D721Med (cell line): ENCODE measurements at places on chromosomes 7 and 10.

GRCh38 chr10:58512491-58513187 is at the start of gene BICC1:
Gene BICC1, plus strand, starts transcription at chr10:58512872. Its CDS starts 272 bp downstream, at chr10:58513144.
- DNase-seq: peak; percentile 33

DNA sequence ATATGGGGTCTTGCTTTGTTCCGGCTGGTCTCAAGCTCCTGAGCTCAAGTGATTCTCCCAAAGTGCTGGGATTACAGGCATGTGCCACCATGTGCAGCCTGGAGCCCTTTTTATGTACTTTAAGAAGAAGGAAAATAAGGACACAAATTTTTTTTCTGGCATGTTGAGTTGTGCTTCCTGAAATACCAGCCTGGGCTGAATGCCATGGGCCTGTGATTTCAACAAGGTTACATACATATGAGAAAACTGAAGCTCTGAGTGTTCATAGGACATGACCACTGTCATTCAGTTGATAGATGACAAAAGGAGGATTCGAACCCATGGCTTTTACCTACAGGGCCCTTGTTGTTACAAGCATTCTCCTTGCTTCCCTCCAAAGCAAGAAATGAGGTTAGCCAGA is 36.1 kb downstream of the ST8SIA6 start:
- no peak for DNase-seq

DNA sequence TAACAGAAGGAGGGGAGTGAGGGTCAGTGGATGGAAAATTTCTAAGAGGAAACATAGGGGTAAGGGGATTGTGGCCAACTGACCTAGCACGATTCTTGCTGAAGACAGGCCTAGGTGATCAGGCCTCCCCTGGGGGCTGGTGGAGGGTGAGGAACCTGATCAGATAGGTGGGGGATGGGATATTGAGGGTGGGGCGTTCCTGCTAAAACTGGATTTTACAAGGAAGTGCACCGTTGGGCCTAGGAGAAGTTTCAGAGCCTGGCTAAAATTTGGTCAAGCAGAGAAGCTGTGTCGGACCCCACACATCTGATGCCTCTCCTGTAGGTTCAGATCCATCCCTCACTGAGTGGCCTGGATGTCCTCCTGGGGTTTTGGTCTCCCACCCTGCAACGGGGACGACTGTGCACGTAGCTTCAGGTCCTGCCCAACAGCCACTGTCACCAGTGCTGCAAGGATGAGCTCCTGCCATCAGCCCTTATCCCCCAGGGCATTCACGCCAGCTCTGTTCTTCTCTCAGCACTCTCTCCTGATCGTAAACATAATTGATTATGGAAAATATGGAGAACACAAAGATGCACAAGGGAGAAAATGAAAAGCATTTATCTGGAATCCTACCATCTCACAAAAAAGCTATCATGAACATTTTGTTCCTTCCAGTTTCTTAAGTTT is 89.9 kb downstream of the ADCY1 start:
- no peak for DNase-seq

DNA sequence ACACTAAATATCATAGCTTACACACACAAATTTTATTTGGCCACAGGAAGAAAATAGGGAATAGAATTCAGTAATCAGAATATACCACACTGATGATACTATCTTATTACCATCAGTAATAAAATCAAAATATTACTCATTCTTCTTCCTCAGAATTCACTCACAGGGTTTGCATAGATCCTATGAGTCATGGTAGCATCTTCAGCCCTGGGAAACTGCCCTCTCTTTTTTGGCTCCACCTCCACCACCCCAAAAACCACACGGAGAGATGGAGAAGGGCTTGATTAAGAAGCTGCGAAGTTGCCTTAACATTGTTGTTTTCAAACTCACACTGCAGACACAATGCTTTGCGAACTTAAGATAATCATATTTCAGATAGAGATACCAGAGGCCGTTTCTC is 154.1 kb upstream of the AHR start:
- no peak for DNase-seq

DNA sequence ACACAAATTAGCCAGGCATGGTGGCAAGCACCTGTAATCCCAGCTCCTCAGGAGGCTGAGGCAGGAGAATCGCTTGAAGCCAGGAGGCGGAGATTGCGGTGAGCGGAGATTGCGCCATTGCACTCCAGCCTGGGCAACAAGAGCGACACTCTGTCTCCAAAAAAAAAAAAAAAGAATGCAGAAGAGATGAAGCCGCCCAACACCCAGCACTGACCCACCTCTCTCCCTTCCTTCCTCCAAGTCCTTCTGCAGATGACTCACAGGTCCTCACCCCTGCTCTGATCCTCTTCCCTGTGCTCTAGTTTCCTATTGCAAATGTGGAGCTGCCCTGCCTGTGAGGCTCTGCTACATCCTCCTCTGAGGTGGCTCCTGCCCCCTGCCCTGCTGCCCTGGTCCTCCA is 22.0 kb upstream of the OPALIN start:
- DNase-seq: no peak

DNA sequence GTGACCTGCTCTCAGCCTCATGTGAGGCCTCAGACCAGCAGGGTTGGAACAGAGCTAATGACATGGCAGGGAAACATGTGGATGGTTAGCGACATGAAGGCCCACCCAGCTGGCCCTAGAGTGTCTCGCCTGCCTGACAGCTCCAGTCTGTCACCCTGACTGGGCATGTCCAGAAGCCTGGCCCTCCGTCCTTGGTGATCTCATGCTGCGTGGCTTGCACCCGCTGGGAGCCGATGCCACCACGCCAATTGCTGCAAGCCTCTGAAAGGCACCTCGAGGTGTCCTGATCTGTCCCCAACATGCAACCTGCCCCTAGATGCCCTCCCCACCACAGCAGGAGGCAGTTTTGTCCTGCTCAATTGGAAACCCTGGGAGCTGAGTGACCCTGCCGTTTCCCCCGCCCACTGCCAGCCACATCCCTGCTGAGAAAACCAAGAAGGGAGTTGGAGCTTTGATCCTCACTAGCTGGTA is 27.8 kb upstream of the RET start:
- no peak for DNase-seq

DNA sequence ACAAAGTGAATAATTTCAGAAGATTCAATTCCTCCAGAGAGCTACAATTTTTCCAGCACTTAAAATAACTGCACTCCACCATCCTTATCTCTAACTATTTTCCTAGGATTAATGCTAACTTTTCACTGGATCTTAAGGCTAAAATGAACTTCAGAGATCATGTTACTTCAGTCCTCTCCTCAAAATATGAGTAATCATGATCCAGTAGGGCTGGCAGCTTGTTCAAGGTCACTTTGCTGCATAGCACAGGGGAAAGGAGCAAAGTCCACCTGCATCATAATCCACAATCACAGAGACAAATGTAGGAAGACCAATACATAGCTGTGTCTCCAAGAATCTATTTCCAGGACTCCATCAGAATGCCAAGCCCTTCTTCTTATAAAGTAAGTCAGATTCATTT is 150.3 kb downstream of the LRRTM3 start:
- no peak for DNase-seq

DNA sequence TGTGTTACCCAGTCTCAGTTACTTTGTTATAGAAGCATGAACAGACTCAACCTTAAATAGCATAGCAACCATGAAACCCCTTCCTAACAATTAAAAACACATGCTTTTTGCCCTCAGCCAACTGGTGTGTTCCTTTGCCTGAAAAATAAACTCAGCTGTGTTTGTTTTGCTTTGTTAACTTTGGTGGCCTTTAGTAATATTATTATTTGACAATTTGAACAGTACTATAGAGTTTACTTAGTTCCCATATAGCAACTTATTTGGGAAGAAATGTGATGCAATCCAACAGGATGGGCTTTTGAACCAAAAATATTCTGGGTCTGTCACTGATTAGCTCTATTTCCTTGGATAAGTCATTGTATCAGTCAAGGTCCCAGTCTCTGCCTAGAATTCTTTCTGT is 22.5 kb upstream of the MKLN1 start:
- DNase-seq: no peak

- no peak for DNase-seq
These were observed 87.3 kb downstream of the CCSER2 start for GRCh38 chr10:84415539-84416244.

GRCh38 chr7:118420888-118421287 is 196.4 kb downstream of the ANKRD7 start:
- DNase-seq: no peak

DNA sequence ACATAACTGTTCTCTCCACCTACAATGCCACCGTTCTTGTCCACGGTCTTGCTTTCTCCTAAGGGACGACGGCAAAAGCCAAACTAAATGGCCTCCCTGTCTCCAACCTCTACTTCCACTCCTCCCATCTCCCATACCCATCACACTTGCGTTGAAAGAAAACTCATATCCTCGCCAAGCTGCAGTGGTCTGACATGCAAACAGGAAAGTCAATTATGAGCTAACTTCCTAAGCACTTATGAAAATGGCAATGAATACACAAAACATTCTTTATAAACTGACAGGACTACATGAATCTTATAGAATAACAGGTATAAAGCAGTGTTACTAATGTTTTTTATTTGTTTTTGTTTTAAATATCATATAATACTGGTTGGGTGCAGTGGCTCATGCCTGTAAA is 46.4 kb downstream of the TYW1B start:
- DNase-seq: no peak

- no peak for DNase-seq
These were observed 342.9 kb downstream of the ELMO1 start for GRCh38 chr7:37105762-37106161.

DNA sequence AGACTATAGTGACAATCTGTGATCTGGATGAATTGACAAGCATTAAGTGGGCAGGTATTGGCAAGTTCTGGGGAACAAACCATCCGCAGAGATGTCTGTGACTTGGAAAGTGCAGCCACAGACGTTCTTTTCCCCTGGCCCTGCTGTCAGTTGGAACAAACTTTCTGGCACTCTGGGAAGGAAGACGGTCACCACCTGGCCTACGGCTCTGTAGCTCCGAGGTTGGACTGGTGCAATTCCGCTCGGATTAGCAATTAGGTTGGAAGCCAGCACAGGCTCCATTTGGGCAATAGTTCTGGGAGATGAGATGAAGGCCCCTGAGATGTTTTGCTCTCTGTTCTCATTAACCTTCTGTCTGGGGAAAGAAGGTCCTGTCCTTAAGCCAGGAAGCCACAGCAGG is 437.5 kb downstream of the CALN1 start:
- no peak for DNase-seq

GRCh38 chr7:159098424-159098786 is 46.3 kb downstream of the VIPR2 start:
- no peak for DNase-seq

DNA sequence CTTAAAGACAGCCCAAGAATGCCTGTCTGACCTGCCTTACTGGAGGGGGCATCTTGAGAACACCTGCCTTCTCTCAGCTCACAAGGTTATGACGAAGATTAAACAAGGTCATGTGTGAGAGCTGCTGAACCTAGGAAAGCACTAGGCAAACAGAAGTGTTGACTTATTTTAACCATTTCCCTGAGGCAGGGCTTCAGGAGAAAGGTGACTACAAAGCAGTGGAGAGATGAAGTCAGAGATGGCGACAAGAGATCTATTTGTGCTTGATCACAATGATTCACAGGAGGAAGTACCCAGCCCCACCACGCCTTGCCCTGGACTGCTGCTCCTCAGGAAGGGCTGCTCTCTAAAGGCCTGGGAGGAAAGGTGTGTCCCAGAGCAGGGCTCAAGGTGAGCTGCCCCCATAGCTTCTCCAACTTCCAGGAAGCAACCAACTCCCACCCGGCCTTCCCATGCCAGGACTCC is 27.8 kb downstream of the STN1 start:
- no peak for DNase-seq

DNA sequence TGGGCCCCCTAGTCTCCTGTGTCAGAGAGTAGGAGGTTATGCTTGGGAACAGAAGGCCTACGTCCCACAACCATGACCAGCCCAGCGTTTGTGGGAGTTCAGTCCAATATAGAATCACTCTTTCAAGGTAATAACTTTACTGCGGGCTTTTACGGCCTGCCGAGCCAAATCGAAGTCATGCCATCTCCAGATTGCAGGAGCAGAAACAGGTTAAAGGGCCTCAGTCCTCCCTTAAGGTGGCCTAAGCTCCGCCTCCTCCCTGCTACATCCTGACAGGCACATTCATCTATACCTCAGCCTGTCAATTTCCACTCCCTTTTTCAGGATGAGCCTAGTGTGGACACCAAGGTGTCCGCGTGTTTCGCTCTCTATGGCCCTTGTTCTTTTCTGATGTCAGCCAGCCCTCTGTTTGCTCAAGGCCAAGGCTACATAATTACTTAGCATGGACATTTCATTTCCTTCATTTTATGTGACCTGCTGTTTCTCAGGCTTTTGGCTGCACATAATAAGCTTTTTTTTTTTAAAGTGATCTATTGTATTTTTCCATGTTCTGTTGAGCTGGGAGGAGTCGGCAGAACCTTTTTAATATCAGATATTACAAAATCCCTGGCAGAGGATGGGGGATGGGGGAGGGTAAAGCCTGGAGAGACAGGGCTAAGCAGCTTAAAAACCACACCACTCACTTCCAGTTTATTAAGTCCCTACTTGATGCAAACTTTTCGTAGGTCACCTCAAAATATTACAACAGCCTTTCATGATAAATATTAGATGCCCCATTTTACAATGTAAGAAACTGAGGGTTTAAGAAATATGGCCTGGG is 84.6 kb downstream of the CACNB2 start:
- no peak for DNase-seq

- DNase-seq: no peak
These were observed 91.1 kb downstream of the CH25H start for GRCh38 chr10:89115876-89116627.

GRCh38 chr7:21281193-21281592 is 146.7 kb upstream of the SP4 start:
- DNase-seq: no peak

DNA sequence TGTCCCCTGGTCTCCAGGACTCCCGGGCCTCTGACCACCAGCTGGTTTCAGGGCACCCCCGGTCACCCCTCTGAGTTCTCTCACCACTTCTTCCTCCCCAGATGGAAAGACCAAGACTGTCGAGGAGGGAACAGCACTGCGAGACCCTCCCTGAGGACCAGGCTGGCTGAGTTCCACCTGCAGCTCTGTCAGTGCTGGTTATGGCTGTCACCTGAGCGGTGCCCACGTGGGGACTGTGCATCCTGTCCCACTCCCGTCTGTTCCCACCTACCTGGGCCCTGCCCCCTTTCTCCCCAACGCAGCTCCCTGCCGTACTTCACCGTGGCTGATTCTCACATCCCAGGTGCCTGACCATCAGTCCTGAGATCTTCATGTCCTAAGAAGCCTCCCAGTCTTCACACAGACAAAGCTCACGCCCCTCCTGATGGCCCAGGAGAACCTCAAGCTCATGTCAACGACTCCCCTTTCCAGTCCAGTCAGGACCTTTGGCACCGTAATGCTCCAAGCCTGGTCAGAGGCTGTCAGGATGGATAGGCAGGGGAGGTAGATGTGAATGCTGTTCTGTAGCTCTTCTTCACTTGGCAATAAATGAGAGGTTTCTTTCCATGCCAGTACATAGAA is 159.7 kb downstream of the USP6NL start:
- DNase-seq: no peak

- no peak for DNase-seq
These were observed 732 bp downstream of the CPVL start for GRCh38 chr7:29145553-29146056.

DNA sequence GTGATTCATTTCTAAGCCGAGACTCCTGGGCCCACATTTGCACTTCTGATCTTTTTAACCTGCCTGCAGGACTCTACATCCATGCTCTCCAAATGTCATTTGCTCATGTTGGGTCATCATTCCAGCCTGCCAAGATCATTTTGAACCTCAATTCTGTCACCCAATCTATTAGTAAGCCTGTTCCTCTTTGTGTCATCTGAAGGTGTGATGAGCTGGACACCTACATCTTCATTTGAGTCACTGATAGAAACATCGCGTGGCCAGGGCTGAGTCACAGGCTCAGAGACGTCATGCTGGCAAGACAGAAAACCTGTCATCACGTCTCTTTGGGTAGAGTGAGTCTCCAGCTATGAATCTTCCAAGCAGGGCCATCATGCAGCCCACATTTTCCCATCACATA is 65.3 kb upstream of the SLF2 start:
- DNase-seq: no peak
